Testis (tissue), 5 donors: ENCODE measurements at places on chromosomes 3 and 15.

GRCh38 chr3:171967137-171967783 lies 72.1 kb upstream of the FNDC3B start:
- no peak for DNase-seq

GRCh38 chr3:151686257-151686656 lies 47.5 kb upstream of the AADACL2 start:
- DNase-seq: no peak

DNA sequence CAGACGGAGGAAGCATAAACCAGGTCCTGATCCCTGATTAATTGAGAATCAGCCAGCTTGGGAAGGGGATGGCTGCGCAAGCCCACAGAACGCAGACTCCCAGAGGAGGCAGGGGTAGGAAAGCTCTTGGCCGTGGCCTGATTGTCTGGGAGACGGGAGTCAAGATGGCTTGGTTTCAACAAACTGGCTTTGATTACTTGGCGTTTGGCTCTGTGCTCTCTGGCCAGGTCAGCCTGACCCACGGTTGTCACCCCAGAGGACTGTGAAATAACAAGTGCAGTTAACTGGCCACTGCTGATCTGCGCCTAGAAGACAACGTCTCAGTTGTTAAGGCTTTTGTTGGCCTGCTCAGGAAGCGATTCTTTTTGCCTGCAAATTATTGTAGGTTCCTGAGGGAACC lies 387.0 kb upstream of the PROK2 start:
- DNase-seq: peak; percentile 48

DNA sequence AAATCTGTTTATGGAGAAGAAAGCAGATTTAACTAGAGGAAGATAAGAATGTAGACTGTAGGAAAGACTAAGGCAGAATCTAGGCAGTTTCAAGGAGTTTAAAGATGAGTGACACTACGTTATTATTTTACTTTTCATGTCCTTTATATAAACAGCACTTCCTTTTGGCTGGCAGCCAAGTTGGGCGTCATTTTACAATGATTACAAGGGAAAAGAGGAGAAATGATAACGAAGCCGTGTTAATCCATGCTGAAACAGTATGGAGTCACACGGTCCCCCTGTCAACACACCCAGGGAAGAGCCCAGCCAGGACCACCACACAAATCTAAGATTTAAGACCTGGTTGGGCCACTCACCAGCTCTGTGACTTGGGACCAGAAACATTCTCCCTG lies 83.7 kb upstream of the NEO1 start:
- peak; percentile 17 for DNase-seq

DNA sequence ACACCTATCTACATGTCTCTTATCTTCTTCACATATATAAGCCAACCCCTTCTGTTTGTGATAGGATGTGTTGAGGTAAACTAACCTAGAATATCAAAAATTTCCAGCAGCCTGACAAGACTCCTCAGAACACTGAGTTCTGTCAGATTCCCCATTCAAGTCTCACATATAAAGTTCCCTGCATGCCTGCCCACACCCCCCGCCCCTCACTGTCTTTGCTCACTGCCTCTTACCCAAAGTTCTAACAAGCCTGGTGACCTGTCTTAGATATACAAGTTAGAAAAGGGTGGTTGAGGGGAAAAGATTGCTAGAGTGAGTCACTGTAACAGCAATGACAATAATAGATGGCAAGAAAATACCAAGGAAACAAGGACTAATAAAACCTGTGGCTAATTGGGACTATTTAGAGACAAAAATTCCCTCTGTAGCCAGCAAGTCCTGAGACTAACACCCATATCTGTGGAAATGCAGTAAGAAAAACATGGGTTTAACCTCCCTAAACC lies 40.1 kb downstream of the FBXO22 start:
- DNase-seq: no peak

GRCh38 chr3:72836923-72837322 lies 11.3 kb downstream of the SHQ1 start:
- DNase-seq: no peak

DNA sequence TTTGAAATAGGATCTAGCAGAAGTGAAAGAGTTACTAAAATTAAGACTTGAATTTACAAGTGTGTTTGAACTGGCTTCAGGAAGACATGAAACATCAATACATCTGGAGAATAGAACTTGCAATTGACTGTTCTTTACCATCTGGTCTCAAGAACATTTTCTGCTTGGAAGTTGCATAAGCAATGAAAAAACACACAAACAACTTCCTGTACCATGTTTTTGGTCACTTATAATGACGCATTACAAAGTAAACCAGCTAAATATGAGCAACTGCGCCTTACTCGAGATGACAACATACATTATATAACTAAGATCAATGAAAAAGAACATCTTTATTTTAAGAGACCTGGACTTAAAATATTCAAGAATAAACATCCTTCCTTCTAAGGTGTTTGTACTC lies 112.5 kb downstream of the TIGIT start:
- DNase-seq: no peak

- peak; percentile 89 for DNase-seq
Observed at GRCh38 chr15:67456677-67457529, 64.0 kb upstream of the C15orf61 start.
